HCT116 (cell line): ENCODE measurements at places on chromosomes 4 and X. TPM values are rescaled to one million over a fixed set of nuclear protein-coding genes. Genes with fewer than 3 reads are reported as not detected.

- H3K36me3 ChIP-seq, result no peaks in the 10 kb centered on the region
- no peaks in the 10 kb centered on the region for H3K4me1 ChIP-seq
- no peak for DNase-seq
- peak overlapping the region; percentile 55 for H3K4me3 ChIP-seq
- H3K27ac ChIP-seq, result no peak overlapping the region
- no peaks in the 10 kb centered on the region for H3K27me3 ChIP-seq
Measured at GRCh38 chr4:119629142-119629471, 503 bp upstream of the PDE5A start.

DNA sequence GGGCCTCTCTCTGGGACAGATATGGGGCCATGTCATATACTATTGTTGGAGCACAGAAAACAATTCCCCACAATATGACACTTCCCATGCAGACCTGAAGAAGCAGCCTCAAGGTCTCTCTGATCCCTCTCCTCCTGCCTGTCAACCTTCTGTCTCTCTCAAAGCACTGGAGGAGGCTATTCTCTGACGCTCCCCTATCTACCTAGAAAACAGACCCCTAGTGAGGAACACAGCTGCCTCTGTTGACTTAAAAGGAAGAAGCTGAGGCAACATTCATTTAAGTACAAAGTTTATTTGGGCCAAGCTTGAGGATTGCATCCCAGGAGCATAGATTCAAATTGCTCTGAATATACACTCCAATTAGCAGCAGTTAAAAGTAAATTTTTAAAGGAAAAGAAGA, 39.3 kb upstream of the NSG1 start:
- DNase-seq, result no peak
- H3K4me1 ChIP-seq, result no peaks in the 10 kb centered on the region
- H3K4me3 ChIP-seq, result no peak overlapping the region
- H3K36me3 ChIP-seq, result no peaks in the 10 kb centered on the region
- no peaks in the 10 kb centered on the region for H3K27me3 ChIP-seq
- no peak overlapping the region for H3K27ac ChIP-seq

GRCh38 chrX:116618546-116618945, 155.8 kb upstream of the CT83 start:
- H3K27ac ChIP-seq, result no peak overlapping the region
- no peaks in the 10 kb centered on the region for H3K27me3 ChIP-seq
- no peaks in the 10 kb centered on the region for H3K36me3 ChIP-seq
- no peaks in the 10 kb centered on the region for H3K4me1 ChIP-seq

SPRY1 gene
- 4.8 TPM for total RNA-seq

FGF13 gene
- total RNA-seq, result 0.02 TPM

TMEM31 gene
- not detected for total RNA-seq

GRCh38 chr4:173448608-173449379, 49.9 kb upstream of the SCRG1 start:
- H3K36me3 ChIP-seq, result no peaks in the 10 kb centered on the region
- no peaks in the 10 kb centered on the region for H3K4me1 ChIP-seq
- no peak for DNase-seq
- H3K27me3 ChIP-seq, result no peaks in the 10 kb centered on the region
- H3K27ac ChIP-seq, result no peak overlapping the region

DNA sequence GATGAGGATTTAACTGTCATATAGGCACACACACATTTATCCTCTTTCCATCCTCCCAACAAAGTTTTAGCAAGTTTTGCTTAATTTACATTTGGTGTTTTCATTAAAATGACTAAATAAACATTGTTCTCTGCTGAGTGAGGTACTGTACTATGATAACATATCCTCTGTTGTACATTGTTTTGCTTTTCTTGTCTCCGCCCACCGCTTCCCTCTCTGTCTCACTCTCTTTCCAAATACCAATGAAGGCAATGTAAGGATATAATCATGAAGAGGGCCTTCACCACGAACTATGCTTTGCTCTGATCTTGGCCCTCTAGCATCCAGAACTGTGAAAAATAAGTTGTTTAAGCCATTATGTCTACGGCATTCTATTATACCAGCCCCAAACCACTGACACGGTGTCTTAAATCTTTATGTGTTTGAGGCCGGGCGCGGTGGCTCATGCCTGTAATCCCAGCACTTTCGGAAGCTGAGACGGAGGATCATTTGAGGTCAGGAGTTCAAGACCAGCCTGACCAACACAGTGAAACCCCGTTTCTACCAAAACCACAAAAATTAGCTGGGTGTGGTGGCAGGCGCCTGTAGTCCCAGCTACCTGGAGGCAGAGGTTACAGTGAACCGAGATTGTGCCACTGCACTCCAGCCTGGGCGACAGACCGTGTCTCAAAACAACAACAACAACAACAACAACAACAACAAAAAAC, 65.3 kb downstream of the HPRT1 start:
- H3K36me3 ChIP-seq, result no peaks in the 10 kb centered on the region
- peak; percentile 21 for DNase-seq
- H3K4me3 ChIP-seq, result no peak overlapping the region

DNA sequence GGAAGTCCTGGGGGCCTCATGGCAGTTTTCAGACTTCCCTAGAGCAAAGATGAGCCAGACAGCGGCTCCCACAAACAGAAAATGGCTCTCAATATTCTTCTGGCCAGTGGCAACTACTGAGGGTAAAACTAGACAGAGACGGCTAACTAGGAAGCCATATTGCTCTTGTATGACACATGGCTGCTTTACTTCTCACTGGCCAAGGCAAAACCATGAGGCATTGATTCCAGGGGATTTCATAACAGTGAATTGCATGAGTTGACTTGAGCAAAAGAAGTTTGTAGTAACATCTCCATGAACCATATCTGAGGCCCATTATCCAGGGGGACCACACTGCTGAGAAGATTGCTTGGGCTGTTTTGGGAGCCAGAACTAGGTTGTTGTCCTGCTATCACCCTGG, 13.7 kb upstream of the TLR8 start:
- H3K4me1 ChIP-seq, result no peaks in the 10 kb centered on the region
- no peak overlapping the region for H3K4me3 ChIP-seq
- no peaks in the 10 kb centered on the region for H3K36me3 ChIP-seq
- no peak for DNase-seq
- H3K27me3 ChIP-seq, result no peaks in the 10 kb centered on the region
- no peak overlapping the region for H3K27ac ChIP-seq

GRCh38 chr4:170026253-170027021, at the start of gene MFAP3L:
TSS of gene MFAP3L (minus strand) at chr4:170026395. CDS start at chr4:170005877, 20,518 bp downstream.
- peak; percentile 75 for DNase-seq
- H3K36me3 ChIP-seq, result no peaks in the 10 kb centered on the region
- H3K4me3 ChIP-seq, result peak within 1 kb of the TSS; percentile 77
- H3K4me1 ChIP-seq, result peaks cover 16% of the 10 kb centered on the region

DNA sequence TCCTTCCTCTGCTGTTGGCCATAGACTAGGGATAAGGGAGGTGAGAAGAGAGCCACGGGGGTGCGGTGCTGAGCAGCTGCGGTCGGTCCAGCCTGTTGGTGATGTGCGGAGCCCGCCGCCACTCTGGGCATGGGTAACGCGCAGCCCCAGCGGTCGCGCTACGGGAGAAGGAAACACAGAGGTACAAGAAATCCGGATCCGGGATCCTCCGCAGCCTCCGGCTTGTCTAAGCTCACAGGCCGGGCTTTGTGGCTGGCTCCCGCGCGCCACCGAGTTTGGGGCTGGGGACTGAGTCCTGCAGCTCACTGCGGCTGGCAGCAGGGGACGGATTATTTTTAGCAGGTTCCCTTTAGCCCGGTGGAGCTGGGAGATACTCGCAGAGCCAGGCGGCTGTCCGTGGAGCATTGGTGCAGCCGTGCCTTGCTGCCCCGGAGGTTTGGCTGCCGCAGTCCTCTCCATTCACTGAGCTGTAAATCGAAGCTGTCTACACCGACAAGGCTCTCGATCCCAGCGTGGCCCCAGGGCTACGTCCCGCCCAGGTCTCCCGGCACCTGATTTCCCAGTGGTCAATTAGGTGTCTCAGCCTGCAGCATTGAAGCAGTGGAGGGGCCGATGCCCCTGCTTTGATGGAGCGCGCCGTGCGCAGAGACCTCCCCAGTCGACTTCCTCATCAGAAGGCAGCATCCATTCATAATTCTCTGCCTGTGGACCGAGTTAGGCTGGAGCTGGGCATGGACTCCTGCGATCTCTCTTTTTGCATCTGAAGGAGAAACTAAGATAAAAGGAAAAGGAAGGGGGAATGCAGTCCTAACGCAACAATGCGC, 81.9 kb upstream of the SCML1 start:
- no peaks in the 10 kb centered on the region for H3K36me3 ChIP-seq
- no peak for DNase-seq
- H3K27me3 ChIP-seq, result no peaks in the 10 kb centered on the region
- H3K4me1 ChIP-seq, result no peaks in the 10 kb centered on the region
- no peak overlapping the region for H3K27ac ChIP-seq
- H3K4me3 ChIP-seq, result no peak overlapping the region

GRCh38 chr4:164239976-164240375, 514.0 kb upstream of the SMIM31 start:
- DNase-seq, result no peak
- H3K27ac ChIP-seq, result no peak overlapping the region
- H3K36me3 ChIP-seq, result no peaks in the 10 kb centered on the region
- no peak overlapping the region for H3K4me3 ChIP-seq
- no peaks in the 10 kb centered on the region for H3K4me1 ChIP-seq
